ENCODE measurements at places on chromosomes 2 and 18.

DNA sequence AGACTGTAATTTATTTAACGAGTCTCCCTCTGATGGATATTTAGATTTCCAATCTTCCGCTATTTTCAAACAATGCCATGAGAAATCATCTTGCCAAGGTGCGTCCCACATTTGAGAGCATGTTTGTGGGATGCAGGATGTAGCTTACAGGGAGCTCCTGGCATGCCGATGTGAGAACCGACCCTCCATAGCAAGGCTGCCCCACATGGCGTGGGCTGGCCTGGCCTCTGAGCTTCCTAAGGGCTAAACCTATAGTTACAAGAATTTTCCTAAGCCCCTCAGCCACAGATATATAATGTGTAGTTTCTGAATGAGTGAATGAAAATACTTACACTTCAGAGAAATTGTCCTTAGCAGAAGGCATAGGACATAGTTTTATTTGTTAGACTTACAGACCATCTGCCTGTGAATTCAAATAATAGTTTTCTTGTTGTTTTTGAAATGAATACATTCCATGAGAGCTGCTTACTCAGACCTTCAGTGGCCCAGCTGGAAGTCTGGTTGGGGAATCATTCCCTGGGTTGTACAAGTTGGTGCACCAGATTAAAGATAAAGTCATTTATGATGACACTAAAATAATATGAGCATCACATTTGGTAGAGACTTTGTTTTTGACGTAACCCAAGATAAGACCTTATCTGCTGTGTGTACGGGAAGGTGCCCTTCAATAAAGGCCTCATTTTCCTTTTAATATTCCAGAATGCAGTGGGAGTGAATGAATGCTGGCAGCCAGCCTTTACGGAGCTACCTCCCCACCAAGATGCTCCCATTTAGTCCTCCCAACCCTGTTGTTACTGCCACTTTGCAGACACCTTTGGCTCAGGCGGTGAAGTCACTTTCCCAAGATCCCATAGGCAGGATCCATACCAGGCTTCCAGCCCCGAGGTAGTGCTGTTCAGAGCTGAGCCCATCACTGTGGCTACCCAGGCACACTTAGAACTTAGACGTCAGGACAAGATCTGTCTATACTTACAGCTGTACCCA is 107.1 kb downstream of the GLI2 start:
- DNase-seq: no peak

DNA sequence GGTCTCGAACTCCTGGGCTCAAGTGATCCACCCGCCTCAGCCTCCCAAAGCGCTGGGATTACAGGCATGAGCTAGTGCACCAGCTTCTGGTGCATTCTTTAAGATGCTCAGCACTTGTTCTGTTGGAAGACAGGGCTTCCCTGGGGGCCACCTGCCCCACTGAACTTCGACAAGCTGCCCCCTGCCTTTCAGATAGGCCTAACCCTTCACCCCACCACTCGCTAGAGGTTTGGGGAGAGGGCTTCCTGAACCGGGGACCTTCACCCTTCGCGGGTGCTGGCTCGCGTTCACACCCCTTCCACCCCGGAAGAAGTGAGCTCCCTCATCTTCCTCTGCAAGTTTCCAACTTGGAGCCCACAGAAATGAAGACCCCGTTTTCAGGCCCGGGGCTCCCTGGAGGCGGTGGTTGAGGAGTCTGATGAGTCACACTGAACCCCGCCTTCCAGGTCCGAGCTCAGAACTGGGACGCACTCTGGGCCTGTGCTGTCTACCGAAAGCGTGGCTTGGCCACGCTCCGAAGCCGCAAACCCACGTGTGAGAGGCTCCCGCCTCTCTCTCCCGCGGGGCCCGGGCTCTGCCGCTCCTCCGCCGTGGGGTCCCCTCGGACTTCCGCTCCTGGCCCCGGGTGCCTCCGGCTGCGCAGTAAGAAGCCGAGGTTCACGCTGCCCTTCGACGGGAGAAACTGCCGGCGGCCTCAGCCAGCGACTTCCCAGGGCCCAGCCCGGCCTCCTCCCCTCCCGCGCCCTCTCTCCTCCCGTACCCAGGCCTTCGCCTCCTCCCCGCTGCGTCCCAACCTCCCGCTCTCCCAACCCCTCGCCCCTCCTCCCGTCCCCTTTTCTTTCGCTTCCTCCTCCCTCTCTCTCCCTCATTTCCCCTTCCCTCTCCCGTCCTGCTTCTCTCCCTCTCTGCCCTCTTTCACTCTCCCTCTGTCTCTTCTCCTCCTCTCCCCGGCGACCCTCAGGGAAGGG is 47.5 kb upstream of the SP3 start:
- DNase-seq: no peak

GRCh38 chr18:76274468-76275289 is 220.4 kb downstream of the ZNF516 start:
- no peak for DNase-seq

- DNase-seq: no peak
These were observed 48.3 kb downstream of the ZNF804A start for GRCh38 chr2:184646593-184646992.

- no peak for DNase-seq
These were observed 9.2 kb downstream of the LRRFIP1 start for GRCh38 chr2:237636578-237636977.

DNA sequence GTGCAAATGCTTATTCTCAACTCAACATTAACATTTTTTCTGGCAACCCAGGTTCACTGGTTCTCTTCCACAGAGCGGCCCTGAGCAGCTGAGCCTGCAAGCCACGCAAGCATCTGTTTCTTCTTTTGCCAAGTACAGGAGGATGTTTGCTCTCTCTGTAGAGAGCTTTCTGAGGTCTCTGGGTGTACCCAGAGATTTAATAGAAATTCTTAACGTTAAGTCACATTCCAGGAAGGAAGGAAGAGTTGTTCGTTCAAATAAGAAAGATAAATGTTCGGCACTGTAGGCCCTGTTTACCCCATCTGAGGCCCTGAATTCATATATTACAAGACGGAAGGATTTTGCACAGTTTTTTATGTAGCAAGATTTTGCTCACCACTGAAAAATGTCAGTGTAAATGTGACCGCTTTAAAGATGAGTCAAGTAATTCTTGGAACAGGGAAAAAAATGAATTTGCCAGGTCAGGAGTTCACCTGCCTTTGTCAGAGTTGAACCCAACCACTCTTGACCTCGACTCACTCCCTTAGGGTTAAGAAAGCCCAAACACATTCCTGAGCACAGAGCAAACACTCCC is 30.1 kb downstream of the KCTD18 start:
- no peak for DNase-seq

GRCh38 chr2:25312958-25313710 is 28.6 kb downstream of the DNMT3A start:
- DNase-seq: no peak

DNA sequence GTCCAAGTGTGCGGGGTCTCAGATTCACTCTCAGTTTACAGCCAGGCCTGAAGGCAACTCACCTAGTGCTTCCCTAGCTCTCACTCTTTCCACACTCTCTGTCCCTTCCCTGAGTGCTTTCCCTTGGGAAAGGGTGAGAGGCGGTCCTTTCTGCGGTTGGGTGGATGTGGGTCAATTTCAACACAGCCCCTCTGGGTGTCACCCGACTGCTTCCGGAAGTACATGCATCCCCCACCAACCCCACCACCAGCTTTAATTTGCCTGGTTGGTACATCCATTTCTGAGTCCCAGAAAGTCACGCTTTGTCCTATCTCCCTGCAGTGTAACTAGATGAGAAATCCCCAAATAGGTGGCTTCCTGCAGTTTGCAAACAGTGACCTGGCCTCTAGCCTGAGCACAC is 307.3 kb upstream of the MEIS1 start:
- no peak for DNase-seq

DNA sequence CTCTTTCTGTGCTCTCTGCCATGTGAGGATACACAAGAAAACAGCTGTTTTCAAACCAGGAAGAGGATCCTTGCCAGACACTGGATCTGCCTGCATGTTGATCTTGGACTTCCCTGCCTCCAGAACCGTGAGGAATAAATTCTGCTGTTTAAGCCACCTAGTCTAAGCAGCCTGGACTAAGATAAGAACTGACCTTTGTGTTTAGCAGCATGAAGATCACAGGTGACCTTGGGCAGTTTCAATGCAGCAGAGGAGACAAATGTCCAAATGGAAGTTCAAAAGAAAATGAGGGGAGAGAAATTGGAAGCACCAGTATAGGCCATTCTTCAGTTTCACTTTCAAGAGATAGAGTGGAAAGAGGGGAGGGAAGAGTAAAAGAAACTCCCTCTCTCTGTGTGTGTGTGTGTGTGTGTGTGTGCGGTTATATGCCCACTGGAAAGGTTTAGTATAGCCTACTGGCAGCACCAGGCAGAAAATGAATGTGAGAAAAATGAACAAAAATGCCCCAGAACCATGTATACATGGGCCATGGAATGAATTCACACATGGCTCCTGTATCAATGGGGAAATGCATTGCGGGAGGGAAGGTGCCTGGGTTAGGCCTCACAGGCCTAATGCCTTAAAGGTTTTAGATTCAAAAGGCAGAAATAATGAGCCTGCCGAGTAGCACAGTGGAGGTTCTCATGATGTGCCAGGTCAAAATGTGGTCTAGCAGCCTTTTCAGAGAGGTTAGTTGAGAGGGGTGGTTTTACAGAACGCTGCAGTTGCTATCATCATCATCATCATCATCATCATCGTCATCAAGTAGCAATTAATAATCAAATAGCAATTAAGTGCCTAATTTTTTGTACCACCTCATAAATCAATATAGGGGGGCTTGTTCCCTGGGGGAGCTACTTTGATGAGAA is 1.1 kb upstream of the CERS6 start:
- DNase-seq: no peak

DNA sequence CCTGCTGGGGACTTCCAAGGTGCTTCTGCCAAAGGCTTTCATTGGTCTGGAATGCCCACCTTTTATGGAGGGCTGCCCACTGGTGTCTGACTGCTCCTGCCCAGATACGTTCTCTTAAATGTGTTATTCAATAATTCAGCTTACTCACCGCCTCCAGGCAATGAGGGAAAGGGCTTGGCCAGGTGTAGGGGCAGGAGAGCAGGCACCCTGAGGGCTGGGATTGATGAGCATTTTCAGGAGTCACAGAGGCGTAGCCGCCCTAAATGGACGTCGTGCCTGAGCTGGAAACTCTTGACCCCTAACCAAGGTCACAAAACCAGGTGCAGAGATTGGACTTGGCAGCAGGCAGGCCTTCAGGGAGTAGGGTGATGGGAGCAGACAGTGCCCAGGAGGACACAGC is 26.8 kb downstream of the MAL start:
- DNase-seq: no peak

GRCh38 chr2:101779656-101780055 is 82.1 kb downstream of the MAP4K4 start:
- DNase-seq: no peak

- DNase-seq: no peak
These were observed 24.0 kb upstream of the MARCO start for GRCh38 chr2:118918017-118918416.

DNA sequence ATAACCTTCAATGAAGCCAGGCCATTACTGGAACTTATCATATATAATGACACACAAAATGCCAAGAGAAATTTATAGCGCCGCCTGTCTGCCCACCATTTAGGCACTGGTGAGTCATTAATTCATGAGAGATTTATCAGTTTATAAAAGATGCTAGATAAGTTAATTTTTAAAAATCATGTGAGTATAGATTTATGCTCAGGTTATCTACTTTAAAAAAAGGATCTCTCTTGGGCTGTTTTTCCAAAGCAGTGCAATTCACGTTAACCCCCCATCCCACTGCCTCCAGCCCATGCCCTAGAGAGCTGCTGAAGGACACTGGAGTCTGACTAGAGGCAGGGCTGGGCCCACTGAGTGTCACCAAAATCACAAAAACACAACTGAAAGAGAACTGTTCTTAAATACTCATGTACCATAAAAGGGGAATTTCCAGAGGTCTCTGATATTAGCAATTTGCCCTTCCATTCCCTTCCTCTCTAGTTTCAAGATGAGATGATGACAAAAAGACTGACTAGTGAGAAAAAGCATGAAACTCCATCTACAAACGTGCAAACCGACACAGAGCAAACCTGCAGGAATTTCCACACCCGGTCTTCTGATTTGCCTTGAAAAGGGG is 160.8 kb downstream of the BCL2 start:
- DNase-seq: no peak

DNA sequence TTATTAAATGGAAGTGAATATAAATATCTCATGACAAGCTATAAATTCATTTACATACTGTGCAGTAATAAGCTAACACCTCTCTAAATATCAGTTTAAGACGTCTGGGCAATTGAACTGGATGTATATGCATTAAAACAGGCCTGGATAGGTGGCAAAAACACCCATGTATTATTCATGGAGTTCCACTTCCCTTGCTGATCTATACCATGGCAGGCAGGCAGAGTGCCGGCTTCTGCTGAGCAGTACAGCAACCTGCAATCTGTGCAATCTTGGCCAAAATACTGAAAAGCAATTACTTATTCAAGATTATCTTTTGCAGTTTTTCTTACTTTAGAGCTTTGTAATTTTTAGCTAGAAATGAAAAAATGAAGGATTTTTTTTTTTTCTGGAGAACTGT is 112.1 kb upstream of the PIEZO2 start:
- no peak for DNase-seq

GRCh38 chr2:74374509-74375205 is 5.5 kb downstream of the DCTN1 start:
- no peak for DNase-seq

- peak; percentile 56 for DNase-seq
These were observed 17.0 kb upstream of the CIDEA start for GRCh38 chr18:12236934-12237832.

GRCh38 chr2:229925201-229925600 is 2.9 kb downstream of the FBXO36 start:
- no peak for DNase-seq

- DNase-seq: no peak
These were observed 111.9 kb downstream of the AP1S3 start for GRCh38 chr2:223725494-223725893.

- no peak for DNase-seq
These were observed 67.4 kb upstream of the HAAO start for GRCh38 chr2:42859791-42860190.

DNA sequence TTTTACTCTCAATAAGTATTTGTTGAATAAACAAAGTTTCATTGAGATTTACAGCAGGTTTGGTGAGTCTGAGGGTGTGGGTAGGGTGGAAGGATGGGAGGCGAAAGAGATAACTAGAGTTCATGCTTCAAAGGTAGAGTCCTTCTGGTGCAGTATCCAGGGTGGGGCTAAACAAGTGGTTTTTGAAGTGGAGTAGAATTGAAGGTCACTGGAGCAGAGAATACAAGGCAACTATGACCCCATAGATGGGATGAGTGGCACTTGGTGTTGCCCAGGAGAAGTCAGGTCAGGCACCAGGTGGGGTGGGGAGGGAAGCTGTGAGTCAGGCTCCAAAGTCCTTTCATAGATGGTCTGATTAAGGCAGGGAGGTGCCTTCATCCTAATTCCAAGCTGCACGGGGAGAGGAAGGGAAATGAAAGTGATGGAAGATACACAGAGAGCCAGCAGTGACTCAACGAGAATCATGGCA is 6.6 kb upstream of the CAB39 start:
- no peak for DNase-seq

DNA sequence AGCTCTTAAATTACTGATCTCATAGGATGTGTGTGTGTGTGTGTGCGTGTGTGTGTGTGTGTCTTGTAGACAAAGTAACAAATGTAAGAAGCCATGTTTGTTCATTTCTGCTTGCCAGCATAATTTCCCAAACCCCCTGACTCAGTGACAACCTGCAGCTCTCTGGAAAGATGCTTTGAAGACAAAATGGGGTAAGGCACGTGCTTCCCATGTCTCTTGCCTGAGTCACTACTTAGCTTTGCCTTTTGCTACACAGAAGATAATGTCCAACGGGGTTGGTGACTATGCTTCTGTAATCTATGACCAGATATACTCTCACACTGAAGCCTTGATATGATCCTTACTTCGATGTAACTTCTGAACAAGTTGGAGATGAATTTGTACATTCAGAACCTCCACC is 332.0 kb downstream of the SLC4A3 start:
- DNase-seq: no peak

GRCh38 chr2:157792335-157793052 is 83.6 kb downstream of the ACVR1 start:
- DNase-seq: no peak

All from stimulated activated CD8-positive, alpha-beta memory T cell treated with anti-CD3 and anti-CD28 coated beads, Interleukin-15, amount 100 ng/mL, for 48 hours (primary cell).